T-cell (primary cell): ENCODE measurements at places on chromosomes 4 and X.

DNA sequence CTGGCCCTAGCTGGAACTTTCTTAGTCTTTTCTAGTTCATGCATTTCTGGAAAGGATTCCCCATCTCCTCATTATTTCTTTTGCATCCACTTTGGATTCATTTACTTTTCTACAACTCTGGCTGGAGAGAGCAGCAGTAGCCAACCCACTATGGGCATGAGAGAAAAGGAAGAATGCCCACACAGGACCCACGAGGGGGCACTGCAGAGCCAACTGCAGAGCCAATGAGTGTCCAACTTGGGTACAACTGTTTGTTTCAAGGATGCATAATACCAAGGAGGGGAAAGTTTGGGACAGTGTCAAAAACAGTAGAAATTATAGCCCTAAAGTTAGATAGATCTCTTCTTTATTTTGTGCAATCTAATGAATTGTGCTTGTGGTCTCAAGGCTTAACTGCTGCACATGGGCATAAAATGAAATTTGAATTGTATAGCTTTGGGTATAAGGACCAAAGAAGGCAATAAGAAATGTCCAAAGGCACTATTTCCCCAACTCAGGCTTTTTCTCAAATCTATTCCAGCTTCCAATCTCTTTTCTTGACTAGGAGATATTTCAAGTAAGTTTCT is 230.6 kb downstream of the NSUN7 start:
- no peaks in the 10 kb centered on the region for H3K4me1 ChIP-seq
- no peaks in the 10 kb centered on the region for H3K36me3 ChIP-seq
- no peak overlapping the region for H3K27ac ChIP-seq
- no peak for DNase-seq

GRCh38 chr4:184889666-184890335 is 64.0 kb upstream of the ACSL1 start:
- H3K4me3 ChIP-seq = no peak overlapping the region
- no peak overlapping the region for H3K27ac ChIP-seq
- no peaks in the 10 kb centered on the region for H3K36me3 ChIP-seq
- no peak for DNase-seq
- H3K27me3 ChIP-seq = no peaks in the 10 kb centered on the region

- no peaks in the 10 kb centered on the region for H3K4me1 ChIP-seq
- H3K27ac ChIP-seq = no peak overlapping the region
- no peaks in the 10 kb centered on the region for H3K36me3 ChIP-seq
- no peak for DNase-seq
- H3K27me3 ChIP-seq = no peaks in the 10 kb centered on the region
These were observed 38.5 kb downstream of the APBB2 start for GRCh38 chr4:41175794-41176193.

- H3K27ac ChIP-seq = no peak overlapping the region
- no peak for DNase-seq
- H3K27me3 ChIP-seq = no peaks in the 10 kb centered on the region
These were observed 57.3 kb upstream of the BCOR start for GRCh38 chrX:40154853-40155588.

DNA sequence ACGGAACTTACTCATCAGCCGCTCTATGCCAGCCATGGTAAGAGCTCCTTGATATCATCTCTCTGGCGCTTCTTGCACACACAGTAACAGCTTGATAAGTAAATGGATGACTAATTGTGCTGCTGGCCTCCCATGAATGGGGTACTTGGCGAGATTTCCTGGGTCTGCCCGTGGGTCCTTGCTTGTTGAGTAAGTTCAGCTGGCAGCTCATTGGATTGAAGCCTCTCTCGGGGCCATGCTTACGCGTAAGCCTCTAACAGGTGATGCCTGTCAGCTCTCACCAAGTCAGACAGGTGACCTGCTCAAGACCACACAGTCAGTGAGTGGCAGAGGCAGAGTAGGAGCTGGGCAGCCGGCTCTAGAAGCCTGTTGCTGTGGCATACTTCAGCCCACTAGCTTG is 7.7 kb downstream of the NSG1 start:
- H3K36me3 ChIP-seq = peaks cover 11% of the 10 kb centered on the region
- no peaks in the 10 kb centered on the region for H3K4me1 ChIP-seq

DNA sequence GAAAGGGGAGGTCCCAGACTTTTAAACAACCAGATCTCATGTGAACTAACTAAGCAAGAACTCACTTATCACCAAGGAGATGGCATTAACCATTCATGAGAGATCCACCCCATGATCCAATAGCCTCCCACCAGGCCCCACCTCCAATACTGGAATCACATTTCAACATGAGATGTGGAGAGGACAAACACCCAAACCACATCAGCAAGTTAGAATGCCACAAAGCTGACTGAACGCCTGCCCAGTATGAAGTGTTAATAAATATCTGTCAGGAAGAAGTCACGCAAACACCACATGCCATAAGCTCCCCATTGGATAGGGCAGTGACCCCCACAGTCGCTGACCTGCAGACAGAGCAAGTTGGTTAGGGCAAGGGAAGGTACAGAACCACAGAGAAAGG is 14.3 kb downstream of the SLC10A6 start:
- no peaks in the 10 kb centered on the region for H3K36me3 ChIP-seq
- no peaks in the 10 kb centered on the region for H3K27me3 ChIP-seq
- no peaks in the 10 kb centered on the region for H3K4me1 ChIP-seq
- H3K27ac ChIP-seq = no peak overlapping the region

DNA sequence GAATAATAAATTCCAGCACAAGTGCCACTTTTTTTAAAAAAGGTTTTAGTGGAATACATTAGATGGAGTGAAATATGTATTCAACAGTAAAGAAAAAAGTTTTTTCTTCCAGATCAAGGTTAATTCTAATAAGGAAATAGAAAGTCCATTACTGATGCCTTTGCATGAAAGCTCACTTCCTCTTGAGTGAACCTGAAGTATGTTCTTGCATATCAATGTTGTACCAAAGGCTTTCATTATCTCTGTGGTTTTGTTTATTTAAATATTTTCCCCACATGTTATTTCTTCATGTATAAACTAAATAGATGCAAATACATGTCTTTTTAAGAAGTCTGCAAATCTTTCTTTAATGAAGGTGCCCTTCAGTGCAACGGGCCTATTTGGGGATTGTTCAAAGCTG is 307.9 kb downstream of the C4orf33 start:
- H3K4me3 ChIP-seq = no peak overlapping the region
- H3K4me1 ChIP-seq = no peaks in the 10 kb centered on the region
- no peak for DNase-seq
- H3K27me3 ChIP-seq = no peaks in the 10 kb centered on the region
- H3K27ac ChIP-seq = no peak overlapping the region

DNA sequence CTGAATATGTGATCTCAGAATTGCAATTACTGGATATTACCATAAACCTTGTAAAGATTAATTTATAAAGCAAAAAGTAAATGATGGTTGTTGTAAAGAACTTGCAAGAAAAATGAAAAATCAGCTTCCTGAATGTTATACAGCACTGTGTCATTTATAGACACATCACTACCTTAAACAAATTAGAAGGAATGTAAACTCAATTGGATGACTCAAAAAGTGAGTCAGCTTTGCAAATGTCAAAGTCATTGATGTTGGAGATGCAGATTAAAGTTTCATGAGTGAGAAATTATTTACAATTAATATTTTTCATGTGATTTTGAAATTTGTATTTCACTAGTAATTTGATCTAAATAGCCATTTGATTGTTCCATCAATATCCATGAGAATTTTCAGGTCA is 193.2 kb downstream of the RAPGEF2 start:
- no peaks in the 10 kb centered on the region for H3K4me1 ChIP-seq
- no peaks in the 10 kb centered on the region for H3K36me3 ChIP-seq
- H3K27me3 ChIP-seq = no peaks in the 10 kb centered on the region
- no peak for DNase-seq
- no peak overlapping the region for H3K4me3 ChIP-seq

DNA sequence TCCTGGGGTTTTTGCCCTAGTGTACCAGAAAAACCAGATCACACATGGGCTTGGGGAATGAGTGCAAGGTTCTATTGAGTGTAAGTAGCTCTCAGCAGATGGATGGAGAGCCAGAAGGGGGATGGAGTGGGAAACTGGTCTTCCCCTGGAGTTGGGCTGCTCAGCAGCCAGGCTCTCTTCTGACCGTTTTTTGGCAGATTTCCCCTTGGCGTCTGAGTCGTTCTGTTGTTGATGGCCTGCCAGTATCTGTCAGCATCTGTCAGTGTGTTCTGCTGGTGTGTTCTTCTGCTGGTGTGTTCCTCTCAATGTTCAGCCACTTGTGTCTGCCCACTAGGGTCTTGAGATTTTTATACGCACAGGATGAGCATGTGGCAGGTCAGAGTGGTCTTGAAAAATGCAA is 633.9 kb upstream of the CPEB2 start:
- H3K27ac ChIP-seq = no peak overlapping the region
- H3K4me1 ChIP-seq = no peaks in the 10 kb centered on the region
- H3K4me3 ChIP-seq = no peak overlapping the region
- H3K27me3 ChIP-seq = no peaks in the 10 kb centered on the region
- H3K36me3 ChIP-seq = no peaks in the 10 kb centered on the region
- DNase-seq = no peak

- no peak overlapping the region for H3K4me3 ChIP-seq
- no peaks in the 10 kb centered on the region for H3K36me3 ChIP-seq
- DNase-seq = no peak
- H3K4me1 ChIP-seq = no peaks in the 10 kb centered on the region
These were observed 18.2 kb downstream of the HOPX start for GRCh38 chr4:56662782-56663468.

- no peak overlapping the region for H3K27ac ChIP-seq
- H3K36me3 ChIP-seq = no peaks in the 10 kb centered on the region
- no peaks in the 10 kb centered on the region for H3K4me1 ChIP-seq
- H3K27me3 ChIP-seq = no peaks in the 10 kb centered on the region
- DNase-seq = no peak
- no peak overlapping the region for H3K4me3 ChIP-seq
These were observed 28.8 kb downstream of the ASIC5 start for GRCh38 chr4:155837203-155837796.

DNA sequence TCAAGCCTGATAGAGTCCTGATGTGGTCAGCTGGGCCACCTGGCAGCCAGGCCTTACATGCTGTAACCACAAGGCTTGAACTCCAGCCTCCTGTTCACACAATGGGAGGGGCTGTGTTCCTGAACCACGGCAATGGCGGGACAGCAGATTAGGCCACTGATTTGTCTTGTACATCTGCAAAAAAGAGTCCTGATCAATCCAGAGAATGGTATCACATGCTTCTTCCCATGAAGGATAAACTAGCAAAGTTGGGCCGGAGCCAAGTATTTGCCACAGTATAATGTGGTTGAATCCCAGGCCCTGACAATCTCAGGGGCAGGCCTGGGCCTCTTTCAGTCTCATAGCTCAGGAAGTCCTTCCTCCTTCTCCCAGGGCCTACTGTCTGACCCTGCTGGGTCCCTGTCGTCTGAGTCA is 2182.5 kb upstream of the AGA start:
- no peak overlapping the region for H3K27ac ChIP-seq
- no peak for DNase-seq
- no peaks in the 10 kb centered on the region for H3K36me3 ChIP-seq
- H3K4me3 ChIP-seq = no peak overlapping the region
- no peaks in the 10 kb centered on the region for H3K4me1 ChIP-seq
- H3K27me3 ChIP-seq = no peaks in the 10 kb centered on the region

DNA sequence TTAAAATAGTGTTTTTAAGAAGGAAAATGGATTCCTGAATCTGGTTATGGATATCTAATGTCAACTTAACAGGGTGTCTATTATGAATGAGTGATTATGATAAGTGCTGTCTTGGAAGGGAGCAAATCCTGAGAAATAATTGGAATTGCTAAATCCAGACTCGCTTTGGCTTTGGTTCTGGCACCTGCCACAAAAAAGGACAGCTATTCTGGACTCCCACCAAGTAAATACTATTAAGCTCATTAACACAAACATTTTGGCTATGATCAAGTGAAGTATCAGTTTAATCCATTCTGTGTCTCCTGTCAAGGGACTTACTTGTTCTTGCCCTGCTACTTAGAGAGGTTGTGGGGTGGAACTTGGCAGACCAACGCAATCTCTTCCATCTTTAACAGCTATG is 403.7 kb downstream of the CENPC start:
- no peaks in the 10 kb centered on the region for H3K27me3 ChIP-seq
- DNase-seq = no peak
- no peak overlapping the region for H3K27ac ChIP-seq
- H3K4me1 ChIP-seq = no peaks in the 10 kb centered on the region
- no peaks in the 10 kb centered on the region for H3K36me3 ChIP-seq

DNA sequence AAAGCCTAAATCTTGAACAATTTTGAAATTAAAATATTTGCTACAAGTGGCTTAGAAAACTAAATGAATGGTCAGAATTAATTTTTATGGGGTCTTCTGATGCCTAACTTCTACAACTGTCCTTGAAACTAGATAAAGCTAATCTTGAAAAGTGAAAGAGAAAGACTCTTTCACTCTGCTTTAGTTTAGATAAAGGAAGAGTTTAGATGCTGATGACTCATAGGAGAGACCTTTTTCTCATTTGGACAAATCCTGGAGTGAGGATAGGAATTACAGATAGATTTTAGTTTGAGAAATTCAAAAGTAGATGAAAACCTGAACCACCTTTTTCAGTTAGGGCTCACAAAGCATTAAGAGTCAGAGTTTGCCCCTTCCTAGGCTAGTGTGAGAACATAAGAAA is 342.3 kb upstream of the GRID2 start:
- DNase-seq = no peak
- no peaks in the 10 kb centered on the region for H3K4me1 ChIP-seq
- H3K27me3 ChIP-seq = no peaks in the 10 kb centered on the region

DNA sequence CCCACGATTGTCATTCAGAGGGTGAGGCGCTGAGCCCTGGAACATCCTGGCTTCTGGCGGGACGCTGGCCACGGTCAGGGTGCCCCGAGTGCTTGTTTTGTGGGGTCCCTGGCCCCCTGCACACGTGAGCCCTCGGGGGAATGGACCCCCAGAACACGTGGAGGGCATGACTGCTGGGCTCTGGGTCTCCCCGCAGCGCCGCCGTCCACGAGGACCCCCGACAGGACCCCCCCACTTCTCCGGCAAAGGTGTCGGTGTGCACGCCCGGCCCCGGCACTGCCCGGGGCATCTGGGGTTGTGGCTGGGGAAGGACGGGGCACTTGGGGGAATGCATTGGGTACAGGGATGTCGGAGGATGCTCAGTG is 13.9 kb upstream of the GTPBP6 start:
- no peak overlapping the region for H3K27ac ChIP-seq
- peaks cover 10% of the 10 kb centered on the region for H3K36me3 ChIP-seq
- no peak overlapping the region for H3K4me3 ChIP-seq
- peaks cover 32% of the 10 kb centered on the region for H3K27me3 ChIP-seq
- H3K4me1 ChIP-seq = no peaks in the 10 kb centered on the region
- DNase-seq = no peak

DNA sequence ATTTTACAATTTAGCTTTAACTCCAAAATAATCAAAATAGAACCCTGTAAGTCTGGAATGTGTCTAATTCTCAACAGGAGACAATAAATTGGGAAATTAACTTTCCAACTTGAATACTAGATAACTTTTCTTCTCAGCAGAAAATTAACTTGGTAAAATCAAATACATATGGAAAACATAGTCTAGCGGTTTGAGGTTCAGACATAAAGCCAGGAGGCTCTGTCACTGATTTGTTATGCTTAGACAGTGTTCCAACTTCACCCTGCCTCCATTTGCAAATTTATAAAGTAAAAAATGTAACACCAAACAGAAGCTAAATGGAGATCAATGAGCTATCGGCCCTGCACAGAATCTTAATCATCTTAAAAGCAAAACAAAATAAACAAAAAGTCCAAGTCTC is 46.3 kb downstream of the TBCK start:
- H3K4me3 ChIP-seq = no peak overlapping the region
- no peak overlapping the region for H3K27ac ChIP-seq

- no peaks in the 10 kb centered on the region for H3K4me1 ChIP-seq
- no peaks in the 10 kb centered on the region for H3K27me3 ChIP-seq
- no peaks in the 10 kb centered on the region for H3K36me3 ChIP-seq
- no peak overlapping the region for H3K27ac ChIP-seq
These were observed 76.9 kb downstream of the DHX15 start for GRCh38 chr4:24507439-24507838.
